ENCODE measurements at places on chromosomes 3 and 15.
A peak's percentile ranks its signal among the peaks of the same experiment; 100 is the strongest.

GRCh38 chr3:144433006-144433405 lies 461.4 kb downstream of the DIPK2A start:
- no peak for DNase-seq

- DNase-seq = no peak
Measured at GRCh38 chr3:18847583-18848197, 300.6 kb upstream of the KCNH8 start.

GRCh38 chr3:15391007-15391406 lies 36.3 kb downstream of the METTL6 start:
- no peak for DNase-seq

DNA sequence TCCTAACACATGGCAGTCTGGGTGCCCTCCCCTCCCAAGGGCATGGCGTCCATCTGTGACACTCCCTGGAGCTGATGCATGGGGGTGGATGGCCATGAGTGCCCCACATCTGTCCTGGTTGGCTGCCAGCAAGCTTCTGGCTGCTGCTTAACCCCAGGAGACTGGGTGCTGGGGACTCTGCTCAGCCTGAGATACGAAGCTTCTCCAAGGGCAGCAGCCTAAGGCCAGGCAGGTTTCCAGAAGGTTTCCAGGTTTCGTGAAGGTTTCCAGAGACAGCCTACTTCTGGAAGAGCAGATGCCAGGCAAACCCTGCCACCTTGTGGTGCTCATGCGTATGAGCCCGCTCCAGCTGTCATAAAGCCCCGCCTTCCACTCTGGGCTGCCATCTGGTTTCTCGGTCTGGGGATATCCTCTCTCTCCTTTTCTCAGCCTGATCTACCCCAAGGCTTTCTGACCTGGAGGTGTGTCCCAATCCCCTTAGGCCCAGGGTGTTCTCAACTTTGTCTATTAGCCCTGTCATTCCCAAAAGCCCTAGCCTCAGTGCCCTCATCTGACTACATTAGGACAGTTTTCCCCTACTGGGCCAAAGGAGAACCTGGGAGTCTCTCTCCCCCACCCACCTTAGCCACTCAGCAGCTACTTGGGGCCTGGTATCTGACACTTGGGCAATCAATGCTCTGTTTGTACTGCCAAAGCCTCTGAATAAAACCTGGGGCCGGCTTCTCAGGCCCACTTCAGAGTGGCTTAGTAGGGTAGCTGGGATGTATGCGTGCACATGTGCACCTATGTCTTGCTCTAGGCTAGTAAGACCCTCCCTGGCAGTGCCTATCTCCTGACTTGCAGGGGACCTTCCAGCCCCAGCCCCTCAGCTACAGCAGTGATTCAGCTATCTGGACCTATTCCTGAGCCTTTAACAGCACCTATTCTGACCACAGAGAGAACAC lies 12.0 kb downstream of the MRPL46 start:
- peak; percentile 2 for DNase-seq

GRCh38 chr15:48693484-48693883 lies 48.0 kb upstream of the FBN1 start:
- DNase-seq = no peak

DNA sequence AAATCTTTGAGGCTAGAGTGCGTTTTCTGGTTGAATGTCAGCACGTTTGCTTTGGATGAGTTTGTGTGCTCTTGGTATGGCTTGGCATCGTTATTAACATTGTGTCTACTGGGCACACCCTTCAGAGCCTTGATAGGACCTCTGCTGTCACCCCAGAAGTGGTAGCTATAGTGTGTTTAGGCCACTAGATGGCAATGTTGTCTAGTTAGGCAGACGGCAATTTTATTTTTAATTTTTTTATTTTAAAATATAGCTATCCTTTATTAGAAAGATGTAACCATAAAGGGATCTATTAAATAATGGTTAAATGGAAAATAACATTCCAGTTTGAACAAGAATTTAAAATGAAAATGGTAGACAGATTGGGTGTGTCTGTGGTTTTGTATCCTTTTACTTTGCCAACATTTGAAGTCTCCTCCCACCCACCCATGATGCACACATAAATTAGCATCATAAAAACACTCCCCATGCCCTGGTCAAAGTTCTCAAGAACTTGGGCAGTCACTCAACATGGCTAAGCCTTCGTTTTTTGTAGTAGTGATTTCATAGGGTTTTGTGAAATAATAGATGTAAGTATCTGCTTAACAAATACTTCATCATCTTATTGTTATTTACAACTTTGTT lies 200.7 kb downstream of the KCNH8 start:
- DNase-seq = no peak

DNA sequence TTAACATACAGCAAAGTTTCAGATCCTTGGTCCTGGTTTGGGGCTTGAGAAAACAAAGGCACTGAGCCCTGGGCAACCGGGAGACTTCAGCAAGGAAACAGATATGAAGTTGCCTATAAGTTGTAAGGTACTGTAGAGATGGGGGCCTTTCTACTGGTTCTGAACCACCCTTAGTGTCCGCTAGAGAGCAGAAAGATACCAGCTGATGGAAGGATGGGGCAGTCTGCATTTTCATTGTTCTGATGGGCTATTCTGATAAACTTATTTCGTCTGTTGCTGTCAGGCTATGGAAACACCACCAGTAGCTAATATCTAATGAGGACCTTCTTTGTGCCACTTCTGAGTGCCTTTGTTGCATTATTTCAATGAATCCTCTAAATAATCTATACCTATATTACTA lies 38.7 kb downstream of the FGD5 start:
- DNase-seq = no peak

DNA sequence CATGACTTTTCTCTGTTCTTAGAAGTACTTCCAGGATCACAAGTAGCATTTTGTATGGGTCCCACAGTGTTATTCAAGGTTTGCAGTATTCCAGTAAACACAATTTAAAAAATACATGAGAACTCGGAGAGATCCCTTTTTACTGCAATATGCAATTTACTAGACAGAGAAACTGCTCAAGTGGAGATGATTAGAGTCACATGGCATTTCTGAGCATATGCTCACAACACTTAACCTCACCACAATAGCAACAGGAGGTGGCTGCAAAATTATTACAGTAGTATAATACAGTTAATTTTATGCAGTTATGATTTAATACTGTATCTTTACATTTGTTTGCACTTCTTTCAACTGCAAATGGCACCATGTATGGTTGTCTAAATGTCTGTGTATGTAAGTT lies 87.5 kb downstream of the PIK3CB start:
- DNase-seq = no peak

DNA sequence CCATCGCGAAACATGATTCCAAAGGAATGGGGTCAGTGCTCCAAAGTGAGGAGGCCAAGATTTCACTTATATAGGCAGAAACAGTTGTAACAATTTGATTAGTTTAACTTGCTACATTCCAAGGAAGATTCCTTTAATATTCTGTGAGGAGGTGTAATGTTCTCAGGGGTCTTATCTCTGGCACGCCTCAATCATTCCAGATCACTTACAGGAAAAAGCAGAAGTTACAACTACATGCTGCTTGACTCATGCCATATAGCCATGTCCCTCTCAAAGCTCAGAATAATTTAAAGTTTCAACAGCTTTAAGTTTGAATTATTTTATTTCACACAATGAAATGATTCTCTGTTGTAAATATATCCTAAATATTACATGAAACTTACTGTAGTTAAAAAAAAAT lies 3.5 kb upstream of the FYTTD1 start:
- DNase-seq = no peak

DNA sequence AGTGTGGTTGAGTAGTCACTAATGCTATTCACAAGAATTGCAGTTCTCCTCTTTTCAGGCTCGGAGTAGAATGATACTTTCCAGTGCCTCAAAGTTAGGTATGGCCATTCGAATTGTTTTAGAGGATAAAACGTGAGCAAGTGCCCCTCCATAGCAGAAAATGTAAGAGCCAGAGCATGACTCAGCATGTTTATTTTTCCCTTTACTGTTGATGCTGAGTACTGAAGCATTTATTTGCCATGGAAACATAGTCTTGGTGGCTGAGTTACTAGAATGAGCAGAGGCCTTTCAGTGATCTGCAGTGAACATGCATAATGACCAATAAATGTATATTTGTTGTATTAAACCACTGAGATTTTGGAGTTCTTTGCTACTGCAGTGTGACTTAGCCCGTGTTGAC lies 540.6 kb downstream of the NLGN1 start:
- DNase-seq = no peak

- no peak for DNase-seq
Measured at GRCh38 chr3:42546691-42547213, 35.0 kb downstream of the SEC22C start.

DNA sequence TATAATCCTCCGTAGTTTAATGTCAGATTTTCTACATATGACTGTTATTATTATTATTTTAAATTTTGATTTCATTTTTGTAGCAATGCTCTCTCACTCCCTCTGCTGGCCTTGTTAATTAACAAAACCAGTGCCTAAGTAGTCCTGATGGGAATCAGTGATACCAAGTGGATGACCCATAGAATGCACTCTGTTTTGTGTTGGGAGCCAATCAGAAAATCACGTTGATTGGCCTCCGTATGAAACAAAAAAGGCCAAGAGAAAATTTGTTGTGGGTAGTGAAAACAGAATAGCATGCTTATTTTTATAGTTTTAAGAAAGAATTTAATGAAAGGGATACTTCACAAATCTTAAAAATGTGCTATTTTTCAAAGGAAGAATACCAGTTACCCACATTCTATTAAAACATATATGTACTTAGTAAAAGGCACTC lies 34.4 kb upstream of the MEIS2 start:
- no peak for DNase-seq

DNA sequence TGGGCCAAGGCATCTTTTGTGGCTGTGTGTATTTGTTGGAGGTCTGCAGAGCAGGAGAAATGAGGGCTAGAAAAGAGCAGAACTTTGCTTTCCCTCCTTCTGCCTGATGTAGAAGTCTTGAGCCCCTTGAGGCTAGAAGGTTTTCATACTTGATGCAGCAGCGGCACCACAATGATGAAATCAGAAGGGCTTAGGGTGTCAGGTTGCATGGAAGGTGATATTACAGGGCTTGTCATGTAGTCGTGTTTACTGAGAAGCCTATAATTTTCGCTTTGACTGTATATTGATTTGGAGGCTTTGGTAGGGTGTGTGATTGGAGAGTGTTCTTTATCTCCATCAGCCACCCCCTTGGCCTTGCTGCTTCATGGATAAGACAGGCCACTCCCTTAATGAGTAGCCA lies 339.8 kb downstream of the THSD4 start:
- peak; percentile 32 for DNase-seq

DNA sequence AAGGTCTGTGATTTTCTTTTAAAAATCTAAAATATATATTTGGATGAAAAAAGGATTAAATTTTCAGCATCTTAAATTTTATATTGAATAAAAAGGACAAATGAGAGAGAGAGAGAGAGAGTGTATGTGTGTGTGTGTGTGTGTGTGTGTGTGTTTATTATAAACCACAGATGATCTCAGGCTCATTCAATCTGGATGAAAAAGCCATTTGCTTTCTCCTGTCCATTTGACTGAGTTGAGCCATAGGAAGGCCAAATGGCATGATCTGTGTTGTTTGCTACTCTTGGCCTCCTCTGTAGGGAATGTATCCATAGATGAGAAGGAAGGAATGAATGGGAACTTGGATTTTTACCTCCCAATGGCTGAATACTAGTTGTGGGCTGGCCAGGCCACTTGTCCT lies 92.5 kb upstream of the MEX3B start:
- no peak for DNase-seq

DNA sequence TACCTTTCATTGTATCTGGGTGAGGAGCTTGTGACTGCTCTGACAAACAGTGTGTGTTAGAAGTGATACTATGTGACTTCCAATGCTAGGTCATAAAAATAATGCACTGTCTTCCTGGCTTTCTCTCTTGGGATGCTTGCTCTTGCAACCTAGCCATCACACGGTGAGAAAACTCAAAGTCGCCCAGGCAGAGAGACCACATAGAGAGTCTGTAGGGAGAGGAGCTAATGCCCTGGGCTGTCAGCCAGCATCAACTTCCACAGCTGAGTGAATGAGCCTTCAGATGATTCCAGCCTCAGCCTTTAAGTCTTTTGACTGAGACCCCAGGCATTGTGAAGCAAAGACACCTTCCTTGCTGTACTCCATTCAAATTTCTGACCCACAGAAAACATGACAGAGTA lies 220.6 kb upstream of the SGO1 start:
- DNase-seq = no peak

DNA sequence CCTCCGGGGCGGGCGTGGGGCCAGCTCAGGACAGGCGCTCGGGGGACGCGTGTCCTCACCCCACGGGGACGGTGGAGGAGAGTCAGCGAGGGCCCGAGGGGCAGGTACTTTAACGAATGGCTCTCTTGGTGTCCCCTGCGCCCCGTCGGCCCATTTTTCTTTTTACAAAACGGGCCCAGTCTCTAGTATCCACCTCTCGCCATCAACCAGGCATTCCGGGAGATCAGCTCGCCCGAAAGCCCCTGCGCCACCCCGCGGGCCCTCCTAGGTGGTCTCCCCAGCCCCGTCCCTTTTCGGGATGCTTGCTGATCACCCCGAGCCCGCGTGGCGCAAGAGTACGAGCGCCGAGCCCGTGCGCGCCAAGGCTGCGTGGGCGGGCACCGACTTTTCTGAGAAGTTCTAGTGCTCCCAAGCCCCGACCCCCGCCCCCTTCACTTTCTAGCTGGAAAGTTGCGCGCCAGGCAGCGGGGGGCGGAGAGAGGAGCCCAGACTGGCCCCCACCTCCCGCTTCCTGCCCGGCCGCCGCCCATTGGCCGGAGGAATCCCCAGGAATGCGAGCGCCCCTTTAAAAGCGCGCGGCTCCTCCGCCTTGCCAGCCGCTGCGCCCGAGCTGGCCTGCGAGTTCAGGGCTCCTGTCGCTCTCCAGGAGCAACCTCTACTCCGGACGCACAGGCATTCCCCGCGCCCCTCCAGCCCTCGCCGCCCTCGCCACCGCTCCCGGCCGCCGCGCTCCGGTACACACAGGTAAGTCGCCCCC lies at the start of gene THBS1:
Gene THBS1 (plus strand): TSS at position 595 of the 757 bp plus-strand sequence. CDS start 779 bp downstream, outside the sequence.
- no peak for DNase-seq

- no peak for DNase-seq
Measured at GRCh38 chr3:30549600-30549999, 56.8 kb upstream of the TGFBR2 start.

GRCh38 chr3:127090218-127091160 lies 102.4 kb upstream of the PRR23E start:
- DNase-seq = no peak

- no peak for DNase-seq
Measured at GRCh38 chr3:55160241-55160983, 232.6 kb upstream of the LRTM1 start.

DNA sequence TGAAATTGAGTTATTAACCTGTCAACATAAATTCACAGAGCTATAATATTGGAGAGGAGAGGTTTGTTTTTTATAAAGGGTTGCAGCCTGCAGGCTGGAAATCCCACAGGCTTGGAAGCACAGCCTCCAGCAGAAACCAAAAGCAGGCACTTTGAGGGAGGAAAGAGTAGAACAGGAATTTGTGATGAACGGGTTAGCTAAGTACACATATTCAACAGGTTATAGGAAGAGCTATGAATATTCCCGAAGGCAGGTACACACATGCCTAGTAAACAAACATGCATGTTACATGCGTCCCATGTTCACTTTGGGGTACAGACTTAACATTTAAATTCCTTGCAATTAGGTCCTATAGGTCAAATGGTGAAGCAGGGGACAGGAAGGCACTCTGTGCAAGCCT lies 25.9 kb upstream of the LIPC start:
- DNase-seq = no peak

- DNase-seq = no peak
Measured at GRCh38 chr15:27826902-27827714, 272.0 kb downstream of the OCA2 start.

- no peak for DNase-seq
Measured at GRCh38 chr3:85835857-85836440, 877.2 kb downstream of the CADM2 start.

Measured in NCI-H1417 treated with DMSO at 0.1 percent for 48 hours (cell line).